ENCODE measurements at places on chromosomes 5 and 9. TPM values are rescaled to one million over a fixed set of nuclear protein-coding genes. Genes with fewer than 3 reads are reported as not detected.

Gene SPOCK1
- total RNA-seq, result 43.5 TPM

Gene LECT2
- not detected for total RNA-seq

Gene PCDHA7
- 0.97 TPM for total RNA-seq

Gene FOXD4L6
- not detected for total RNA-seq

Gene HEMGN
- total RNA-seq, result 0.17 TPM

Gene PCDHB16
- 4.8 TPM for total RNA-seq

Gene ENTREP1
- 0.74 TPM for total RNA-seq

Gene CYSRT1
- not detected for total RNA-seq

Gene CCL21
- total RNA-seq, result not detected

Gene PCDHGA8
- 0.06 TPM for total RNA-seq
